ENCODE measurements at places on chromosomes 6 and 20.
A peak's percentile ranks its signal among the peaks of the same experiment; 100 is the strongest.

- peaks cover 20% of the 10 kb centered on the region for H3K27me3 ChIP-seq
- no peak overlapping the region for H3K27ac ChIP-seq
- H3K4me3 ChIP-seq, result no peak overlapping the region
- H3K4me1 ChIP-seq, result no peaks in the 10 kb centered on the region
- no peak for DNase-seq
These were observed 273.6 kb downstream of the PHACTR1 start for GRCh38 chr6:12990162-12990561.

DNA sequence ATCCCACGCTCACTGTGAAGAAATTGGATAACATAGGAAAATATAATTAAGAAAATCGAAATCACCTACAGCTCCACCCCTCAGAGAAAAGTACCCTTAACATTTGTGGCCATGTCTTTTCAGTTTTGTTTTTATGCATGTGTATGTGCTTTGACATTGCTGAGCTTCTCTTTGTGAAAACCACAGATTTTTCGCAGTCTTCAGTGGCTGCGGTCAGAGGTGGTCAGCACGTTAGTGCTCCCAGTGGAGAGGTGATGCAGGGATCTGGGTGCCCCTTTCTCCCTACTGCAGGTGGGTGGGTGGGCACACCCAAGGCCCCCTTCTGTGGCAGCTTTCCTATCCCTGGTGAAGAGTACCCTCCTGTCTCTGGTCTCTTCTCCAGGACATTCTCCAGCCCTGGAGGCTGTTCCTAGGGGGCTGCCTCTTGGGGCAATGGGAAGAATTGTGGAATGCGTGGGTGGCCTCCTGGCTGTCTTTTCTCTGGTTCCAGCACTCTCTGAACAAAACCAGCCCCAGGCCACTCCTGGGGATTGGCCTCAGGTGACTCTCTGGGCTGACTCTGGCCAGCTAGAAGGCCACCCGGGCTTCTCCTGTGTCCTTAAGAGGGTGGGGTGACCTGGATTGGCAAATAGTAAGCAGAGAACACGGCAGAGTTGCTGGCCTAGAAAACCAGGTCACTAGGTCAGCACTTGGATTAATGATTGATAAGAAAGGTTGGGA, 49.8 kb upstream of the FANCE start:
- H3K36me3 ChIP-seq, result no peaks in the 10 kb centered on the region
- peaks cover 41% of the 10 kb centered on the region for H3K4me1 ChIP-seq
- no peak overlapping the region for H3K4me3 ChIP-seq
- no peaks in the 10 kb centered on the region for H3K27me3 ChIP-seq

GRCh38 chr20:7437311-7437710, 502.9 kb downstream of the HAO1 start:
- no peaks in the 10 kb centered on the region for H3K36me3 ChIP-seq
- no peak overlapping the region for H3K27ac ChIP-seq
- no peaks in the 10 kb centered on the region for H3K27me3 ChIP-seq
- H3K4me1 ChIP-seq, result no peaks in the 10 kb centered on the region

- DNase-seq, result no peak
- no peak overlapping the region for H3K27ac ChIP-seq
- no peaks in the 10 kb centered on the region for H3K4me1 ChIP-seq
- H3K36me3 ChIP-seq, result no peaks in the 10 kb centered on the region
- H3K4me3 ChIP-seq, result no peak overlapping the region
These were observed 99.7 kb upstream of the HIVEP1 start for GRCh38 chr6:11912420-11912819.

DNA sequence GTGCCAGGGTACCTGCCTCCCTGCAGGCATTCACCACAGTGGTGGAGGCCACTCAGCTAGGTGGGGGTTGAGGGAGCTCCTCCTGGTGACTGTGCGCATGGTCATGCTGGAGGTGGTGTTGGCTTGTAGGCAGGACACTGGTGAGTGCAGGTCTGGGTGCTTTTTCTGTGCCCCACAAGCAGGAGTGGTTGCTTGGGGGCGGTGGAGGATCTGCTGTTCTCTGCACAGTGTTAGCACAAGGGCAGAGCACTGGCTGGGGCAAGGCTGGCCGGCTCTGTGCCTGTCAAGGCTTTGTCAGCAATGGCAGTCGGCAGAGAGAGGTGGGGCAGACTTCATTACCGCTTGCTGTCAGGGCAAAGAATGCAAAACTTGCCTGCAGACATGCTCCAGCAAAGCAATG, 632.1 kb upstream of the ID4 start:
- DNase-seq, result no peak
- H3K27ac ChIP-seq, result no peak overlapping the region
- H3K4me1 ChIP-seq, result peaks cover 12% of the 10 kb centered on the region
- H3K36me3 ChIP-seq, result no peaks in the 10 kb centered on the region
- H3K27me3 ChIP-seq, result no peaks in the 10 kb centered on the region

DNA sequence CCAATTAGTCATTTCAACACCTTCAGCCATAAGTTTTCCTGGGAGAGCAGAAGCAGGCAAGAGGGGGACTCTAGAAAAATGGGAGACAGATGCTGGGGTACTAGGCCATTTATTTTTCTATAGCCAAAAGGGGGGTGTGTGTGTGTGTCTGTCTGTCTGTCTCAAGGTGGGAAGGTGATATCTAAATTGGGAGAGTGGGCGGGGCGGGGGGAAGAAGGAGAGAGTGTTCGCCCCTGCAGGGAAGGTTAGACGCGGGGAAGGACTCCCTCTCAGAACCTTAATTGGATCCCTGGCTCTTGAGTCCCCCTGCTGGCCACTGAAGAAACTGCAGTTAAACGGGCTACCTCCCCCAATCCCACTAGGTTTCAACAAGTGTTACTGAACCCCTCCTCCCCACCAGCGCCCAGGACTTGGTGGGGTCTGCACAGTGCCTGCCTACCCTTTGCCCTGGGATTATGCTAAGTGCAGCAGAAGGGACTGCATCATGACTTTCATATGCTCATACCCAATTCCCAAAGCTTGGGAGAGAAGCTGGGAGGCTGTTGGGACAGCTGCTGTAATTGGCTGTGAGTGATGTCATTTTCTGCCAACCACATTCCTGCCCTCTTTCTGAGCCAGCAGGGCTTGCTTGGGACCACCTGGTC, 45.8 kb downstream of the FOXP4 start:
- H3K4me3 ChIP-seq, result no peak overlapping the region
- H3K27ac ChIP-seq, result no peak overlapping the region
- H3K27me3 ChIP-seq, result no peaks in the 10 kb centered on the region
- no peaks in the 10 kb centered on the region for H3K36me3 ChIP-seq
- DNase-seq, result peak; percentile 71

GRCh38 chr20:19588732-19589131, 169.3 kb upstream of the RIN2 start:
- peaks cover 67% of the 10 kb centered on the region for H3K27me3 ChIP-seq
- no peak for DNase-seq
- H3K4me1 ChIP-seq, result no peaks in the 10 kb centered on the region
- H3K4me3 ChIP-seq, result no peak overlapping the region
- H3K36me3 ChIP-seq, result no peaks in the 10 kb centered on the region

- no peaks in the 10 kb centered on the region for H3K4me1 ChIP-seq
- DNase-seq, result peak; percentile 35
- no peak overlapping the region for H3K27ac ChIP-seq
- no peak overlapping the region for H3K4me3 ChIP-seq
These were observed 32.4 kb upstream of the FAM184A start for GRCh38 chr6:119110601-119111548.

DNA sequence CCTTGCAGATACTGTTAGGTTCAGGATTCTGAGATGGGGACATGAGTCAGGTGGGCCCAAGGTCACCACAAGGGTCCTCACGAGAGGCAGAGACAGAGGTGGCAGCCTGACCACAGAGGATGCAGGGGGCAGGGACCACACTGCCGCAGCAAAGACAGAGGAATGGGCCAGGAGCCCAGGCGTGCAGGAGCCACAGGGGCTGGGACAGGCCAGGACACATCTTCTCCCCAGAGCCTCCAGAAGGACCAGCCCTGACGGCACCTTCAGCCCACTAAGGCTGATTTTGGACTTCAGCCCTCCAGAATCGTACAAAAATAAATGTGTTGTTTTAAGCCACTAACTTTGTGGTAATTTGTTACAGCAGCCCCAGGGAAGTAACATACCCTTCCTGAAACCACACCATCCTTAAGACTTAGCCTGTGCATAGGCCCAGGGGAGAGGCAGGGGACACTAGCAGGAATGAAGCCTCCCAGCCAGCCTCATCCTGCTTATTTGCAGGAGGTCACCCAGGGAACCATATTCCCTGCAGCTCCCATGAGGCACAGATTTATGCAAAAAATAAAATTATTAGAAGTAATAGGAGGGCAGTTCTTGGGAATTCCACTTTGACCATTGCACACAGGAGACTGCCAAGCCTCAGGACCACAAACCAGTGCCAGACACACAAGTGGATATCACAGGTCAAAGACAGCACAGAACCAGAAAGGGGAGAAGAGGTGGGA, 119.3 kb upstream of the CST7 start:
- no peak overlapping the region for H3K27ac ChIP-seq
- H3K4me1 ChIP-seq, result no peaks in the 10 kb centered on the region
- H3K27me3 ChIP-seq, result no peaks in the 10 kb centered on the region

DNA sequence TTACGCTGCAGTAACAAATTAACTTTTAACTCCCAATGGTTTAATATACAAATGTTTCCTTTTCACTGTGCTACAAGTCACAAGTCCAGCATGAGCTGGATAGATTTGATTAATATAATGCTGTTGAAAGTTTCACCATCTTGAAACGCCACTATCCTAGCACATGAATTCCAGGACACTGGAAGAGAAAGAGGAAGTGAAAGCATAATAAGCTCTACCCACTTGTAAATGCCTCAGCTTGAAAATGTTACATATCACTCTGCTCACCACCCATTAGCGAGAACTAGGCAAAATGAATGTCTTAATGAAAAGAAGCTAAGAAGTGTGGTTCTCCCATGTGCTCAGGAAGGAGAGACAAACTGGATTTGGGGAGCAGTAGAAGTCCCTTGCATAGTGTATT, 46.9 kb downstream of the PCSK2 start:
- H3K36me3 ChIP-seq, result no peaks in the 10 kb centered on the region
- no peaks in the 10 kb centered on the region for H3K4me1 ChIP-seq
- H3K27me3 ChIP-seq, result no peaks in the 10 kb centered on the region
- H3K4me3 ChIP-seq, result no peak overlapping the region

DNA sequence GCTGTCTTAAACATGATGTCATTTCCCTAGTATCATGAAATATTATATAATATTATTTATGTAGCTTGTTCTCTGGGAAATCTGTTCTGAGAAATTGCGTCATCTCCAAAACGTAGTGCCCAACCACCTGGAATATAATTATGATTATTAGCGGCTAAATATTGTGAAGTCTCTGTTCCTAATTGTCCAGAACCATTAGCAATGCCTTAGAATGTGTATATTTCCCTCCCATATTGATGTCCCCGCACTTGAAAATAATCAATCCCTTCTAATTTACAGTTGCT, 54.4 kb downstream of the OTOR start:
- no peak overlapping the region for H3K27ac ChIP-seq
- H3K4me1 ChIP-seq, result no peaks in the 10 kb centered on the region
- DNase-seq, result no peak
- peaks cover 82% of the 10 kb centered on the region for H3K27me3 ChIP-seq
- no peak overlapping the region for H3K4me3 ChIP-seq
- H3K36me3 ChIP-seq, result no peaks in the 10 kb centered on the region

- H3K27me3 ChIP-seq, result no peaks in the 10 kb centered on the region
- H3K4me1 ChIP-seq, result no peaks in the 10 kb centered on the region
- no peak overlapping the region for H3K27ac ChIP-seq
These were observed 214.3 kb upstream of the PLN start for GRCh38 chr6:118333772-118334171.

- no peaks in the 10 kb centered on the region for H3K36me3 ChIP-seq
- H3K4me1 ChIP-seq, result peaks cover 41% of the 10 kb centered on the region
- no peak overlapping the region for H3K27ac ChIP-seq
- no peak overlapping the region for H3K4me3 ChIP-seq
- H3K27me3 ChIP-seq, result no peaks in the 10 kb centered on the region
These were observed 363.5 kb downstream of the SYNE1 start for GRCh38 chr6:152273638-152274037.

Measured in PC-9 (cell line).